ENCODE measurements at places on chromosomes 7 and 10.

DNA sequence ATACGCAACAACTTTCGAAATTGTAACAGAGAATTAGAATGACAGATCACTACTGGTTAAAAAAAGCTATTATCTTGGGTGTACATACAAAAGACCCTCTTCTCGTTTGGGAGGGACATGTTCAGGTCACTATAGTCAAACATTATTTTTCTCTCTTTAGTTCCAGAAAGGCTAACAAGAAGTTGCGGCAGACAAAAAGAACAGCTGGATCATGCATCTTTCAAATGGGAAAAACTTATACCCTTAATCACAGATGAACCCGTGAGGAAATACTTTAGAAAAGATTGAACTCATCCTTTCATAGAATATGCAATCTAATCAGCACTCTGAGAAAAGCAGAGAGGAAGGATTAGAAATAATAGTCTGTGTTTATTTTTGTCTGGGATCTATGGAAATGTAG, 72.5 kb downstream of the EVX1 start:
- DNase-seq, result no peak

GRCh38 chr7:2497500-2498336, 21.5 kb upstream of the GRIFIN start:
- no peak for DNase-seq

DNA sequence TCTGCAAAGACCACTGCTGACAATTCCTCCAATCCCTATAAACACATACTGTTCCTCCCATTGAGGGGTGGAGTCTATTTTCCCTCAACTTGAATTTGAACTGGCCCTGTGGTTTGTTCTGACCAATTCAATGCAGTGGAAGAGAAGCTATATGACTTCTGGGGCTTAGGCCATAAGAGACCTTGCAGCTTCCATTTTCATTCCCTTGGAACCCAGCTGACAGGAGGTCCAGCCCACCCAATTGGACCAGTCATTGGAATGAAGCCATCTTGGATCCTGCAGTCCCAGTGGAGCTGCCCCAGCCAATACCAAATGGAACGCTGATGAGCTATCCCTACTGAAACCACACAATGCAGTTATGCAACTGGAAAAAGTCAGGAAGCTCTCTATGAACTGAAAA, 8.9 kb upstream of the TMED4 start:
- DNase-seq, result no peak

DNA sequence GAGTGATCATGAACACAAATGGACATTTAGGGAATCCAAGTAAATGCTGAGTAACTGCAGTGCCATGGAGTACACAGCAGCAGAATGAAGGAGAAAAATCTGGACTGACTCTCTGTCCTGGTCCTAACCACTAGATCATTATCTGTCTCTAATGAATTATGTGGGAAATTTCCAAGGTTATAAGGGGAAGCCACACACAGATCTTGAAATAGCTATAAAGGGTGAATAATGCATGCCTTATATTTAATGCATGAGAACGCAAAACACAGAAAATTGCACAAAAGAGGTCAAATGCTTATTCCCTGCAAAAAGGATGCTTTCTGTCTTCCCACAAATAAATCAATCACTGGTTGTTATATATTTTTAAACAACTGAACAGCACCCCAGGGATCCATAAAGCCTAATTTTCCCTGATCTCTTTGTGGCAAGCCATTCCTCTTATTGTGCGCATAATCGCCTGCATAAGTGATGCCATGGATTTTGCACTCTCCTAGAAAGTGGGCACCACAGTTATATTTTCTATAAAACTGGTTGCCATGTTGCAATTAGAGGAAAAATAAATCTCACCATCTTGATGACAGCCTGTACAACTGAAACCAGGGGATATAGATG, 201.8 kb downstream of the XPNPEP1 start:
- no peak for DNase-seq
